ENCODE measurements at places on chromosomes 12 and 14. TPM values are rescaled to one million over a fixed set of nuclear protein-coding genes. Genes with fewer than 3 reads are reported as not detected.

- DNase-seq, result no peak
Measured at GRCh38 chr14:94673781-94674231, 61.6 kb downstream of the SERPINA3 start.

- DNase-seq, result no peak
Measured at GRCh38 chr12:131713349-131713748, 2.5 kb downstream of the SFSWAP start.

DNA sequence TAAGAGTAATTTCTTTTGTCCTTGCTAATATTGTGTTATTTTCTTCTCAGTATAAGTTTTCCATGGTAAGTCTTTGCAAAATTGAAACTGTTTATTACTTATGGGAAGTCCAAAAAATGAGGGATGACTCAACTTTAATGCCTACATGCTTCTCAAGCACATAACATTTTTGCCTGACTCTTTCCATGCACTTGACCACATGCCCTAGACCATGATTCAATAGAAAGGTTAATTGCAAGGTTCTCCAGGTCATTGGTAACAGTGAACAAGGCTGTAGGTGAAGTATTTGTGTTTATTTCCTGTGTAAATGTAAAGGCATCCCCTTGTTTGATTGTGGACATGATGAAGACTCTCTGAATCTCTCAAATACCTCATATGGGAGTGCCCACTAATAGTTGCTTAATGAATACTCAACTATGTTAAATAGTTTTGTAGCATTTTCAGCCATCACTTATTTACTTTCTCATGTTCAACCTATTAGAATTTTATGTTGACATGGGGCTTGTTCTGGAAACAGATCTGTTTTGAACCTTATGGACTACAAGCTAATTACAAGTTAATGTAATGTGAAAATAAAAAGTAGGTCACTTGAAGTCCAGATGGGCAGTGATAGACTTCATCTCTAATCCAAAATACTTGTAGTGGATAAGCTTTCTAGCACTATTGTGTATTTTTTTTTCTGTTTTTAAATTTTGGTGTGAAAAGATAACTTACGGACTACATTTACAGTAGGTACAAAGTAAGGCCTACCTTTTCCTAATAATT, 131.7 kb downstream of the TMTC2 start:
- no peak for DNase-seq

DNA sequence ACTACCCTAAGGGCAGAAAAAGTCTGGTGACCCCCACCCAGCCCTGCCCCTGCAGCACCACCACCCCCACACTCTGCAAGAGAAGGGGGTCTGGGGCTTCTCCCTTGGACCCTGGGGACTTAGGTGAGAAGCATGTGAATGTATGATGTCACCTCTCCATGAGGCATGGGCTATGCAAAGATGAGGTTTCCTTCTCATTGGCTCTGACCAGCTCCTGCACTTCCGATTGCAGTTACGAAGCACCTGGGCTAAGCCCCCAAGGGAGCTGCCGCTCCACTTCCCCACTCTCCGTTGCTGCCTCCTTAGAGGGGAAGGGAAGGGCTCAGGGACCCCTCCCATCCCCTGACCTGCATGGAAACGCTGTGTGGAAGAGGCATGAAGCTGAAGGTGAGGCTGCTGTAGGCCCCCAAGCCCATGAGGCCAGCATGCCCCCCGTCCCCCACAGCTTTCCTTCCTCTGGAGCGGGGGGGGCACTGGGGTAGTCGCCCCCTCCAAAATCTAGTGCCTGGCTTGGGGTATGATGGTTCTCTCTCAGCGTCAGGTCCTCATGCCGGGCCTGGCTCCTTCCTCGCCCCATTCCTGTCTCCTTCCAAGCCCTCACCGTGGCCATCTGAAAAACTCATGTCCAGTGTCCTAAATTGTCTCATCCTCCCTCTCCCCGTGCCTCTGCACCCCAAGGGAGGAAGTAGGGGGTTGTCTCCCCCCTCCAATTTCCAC, 5.5 kb upstream of the DDX23 start:
- no peak for DNase-seq

DNA sequence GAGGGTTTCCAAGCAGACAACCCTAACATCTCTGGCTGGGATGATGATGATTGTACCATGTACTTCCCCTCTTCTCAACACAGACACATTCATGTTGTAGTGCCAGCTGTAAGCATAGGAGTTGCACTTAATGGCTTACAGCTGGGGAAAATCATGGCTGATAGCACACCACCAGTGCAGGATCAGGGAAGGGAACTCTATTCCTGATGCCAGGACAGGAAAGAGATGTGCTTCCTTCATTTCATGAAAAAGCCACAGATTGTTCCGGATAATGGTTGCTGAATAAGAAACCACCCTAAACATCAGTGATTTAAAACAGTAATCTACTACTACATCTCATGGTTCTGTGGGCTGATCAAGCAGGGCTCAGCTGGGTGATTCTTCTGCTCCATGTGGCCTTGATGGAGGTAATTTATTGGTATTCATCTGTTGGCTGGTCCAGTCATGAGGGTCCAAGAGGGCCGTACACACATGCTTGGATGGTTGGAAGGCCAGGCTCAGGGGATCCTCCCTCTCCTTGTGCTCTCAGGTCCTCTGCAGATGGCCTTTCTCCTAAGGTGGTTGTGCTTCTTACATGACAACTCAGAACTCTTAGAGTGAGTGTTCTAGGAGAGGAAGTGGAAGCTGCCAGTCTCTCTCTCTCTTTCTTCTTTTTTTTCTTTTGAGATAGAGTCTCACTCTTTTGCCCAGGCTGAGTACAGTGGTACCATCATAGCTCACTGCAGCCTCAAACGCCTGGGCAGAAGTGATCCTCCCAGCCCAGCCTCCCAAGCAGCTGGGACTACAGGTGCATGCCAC, 16.5 kb downstream of the TRAF3 start:
- no peak for DNase-seq

SIX1 gene
- 4.6 TPM for total RNA-seq
